Activated CD4-positive, CD25-positive, alpha-beta regulatory T cell treated with anti-CD3 and anti-CD28 coated beads, Interleukin-2, amount 50 U/mL, for 16 hours (primary cell): ENCODE measurements at places on chromosomes 16 and 17.

DNA sequence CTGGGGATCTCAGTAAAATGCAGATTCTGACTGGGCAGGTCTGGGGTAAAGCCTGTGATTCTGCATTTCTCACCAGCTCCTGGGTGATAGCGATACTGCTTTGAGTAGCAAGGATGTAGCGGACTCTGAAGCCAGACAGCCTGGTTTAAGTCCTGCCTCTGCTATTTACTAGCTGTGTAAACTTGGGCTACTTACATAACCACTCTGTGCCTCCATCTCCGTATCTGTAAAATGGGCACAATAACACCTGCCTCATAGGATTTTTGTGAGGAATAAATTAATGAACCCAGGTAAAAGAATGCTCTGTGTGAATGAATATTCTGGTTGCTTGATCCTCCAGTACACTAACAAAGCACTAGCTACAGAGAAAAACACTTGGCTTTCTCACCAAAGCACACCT, 54.4 kb downstream of the TMEM132E start:
- DNase-seq = no peak

DNA sequence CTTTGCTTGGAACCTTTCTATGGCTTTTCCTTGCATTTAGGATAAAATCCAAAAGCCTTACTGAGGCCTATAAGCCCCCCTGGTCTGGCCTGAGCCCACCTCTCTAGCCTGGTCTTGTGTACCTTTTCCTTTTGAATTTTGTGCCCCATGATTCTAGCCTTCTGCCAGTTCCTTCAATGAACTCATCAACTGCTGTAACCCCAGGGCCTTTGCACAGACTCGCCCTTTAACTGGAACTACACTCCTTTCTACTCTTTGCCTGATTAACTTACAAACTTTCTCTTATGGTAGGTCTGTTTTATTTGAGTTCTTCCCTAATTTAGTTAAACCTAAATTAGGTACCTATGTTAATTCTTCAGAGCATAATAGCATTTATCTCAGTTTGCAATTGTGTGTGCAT, 24.2 kb downstream of the GJD3 start:
- no peak for DNase-seq

DNA sequence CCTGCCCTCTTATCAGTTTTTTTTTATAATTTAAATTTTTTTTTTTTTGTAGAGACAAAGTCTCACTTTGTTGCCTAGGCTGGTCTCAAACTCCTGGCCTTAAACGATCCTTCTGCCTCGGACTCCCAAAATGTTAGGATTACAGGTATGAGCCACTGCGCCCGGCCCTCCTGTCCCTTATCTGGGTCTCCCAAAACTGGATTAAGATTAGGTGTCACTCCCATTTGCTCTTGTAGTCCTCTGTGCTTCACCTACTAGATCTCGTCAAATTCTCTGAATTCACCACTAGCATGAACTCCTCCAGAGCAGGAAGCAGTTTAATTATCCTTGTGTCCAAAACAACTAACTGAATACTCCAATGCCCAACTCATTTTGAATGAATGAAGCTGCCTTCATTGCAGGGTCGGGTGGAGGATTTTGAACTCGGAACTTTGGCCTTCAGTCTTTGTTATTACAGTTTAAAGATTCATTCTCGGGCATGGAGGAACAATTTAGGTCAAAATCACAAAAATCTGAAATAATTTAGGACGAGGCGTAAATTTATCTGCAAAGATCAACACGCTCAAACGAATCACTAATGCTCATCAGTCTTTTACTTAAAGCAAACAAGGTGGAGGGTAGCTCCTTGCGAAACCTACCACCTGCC, 802 bp upstream of the ATXN2L start:
- DNase-seq = no peak

DNA sequence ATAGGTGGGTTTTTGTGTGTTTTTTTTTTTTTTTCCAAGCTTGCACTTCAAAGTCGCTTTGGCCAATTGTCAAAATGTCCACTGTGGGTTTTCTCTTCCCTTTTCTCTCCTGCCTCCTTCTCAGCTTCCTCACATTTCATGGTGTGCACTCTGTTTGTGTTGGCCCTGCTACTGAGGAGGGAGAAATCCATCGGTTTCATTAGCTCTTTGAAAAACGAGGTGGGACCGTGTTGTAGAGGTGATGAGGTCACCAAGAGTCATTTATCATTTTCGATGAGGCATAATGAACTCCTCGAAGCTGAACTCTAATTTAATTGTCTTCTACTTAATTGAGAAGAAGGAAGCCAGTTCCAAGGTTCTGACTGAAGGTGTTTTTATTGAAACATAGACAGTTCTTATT, 174.4 kb upstream of the TOX3 start:
- DNase-seq = no peak

- DNase-seq = peak; percentile 18
Measured at GRCh38 chr17:29369831-29370735, 20.1 kb upstream of the TAOK1 start.

DNA sequence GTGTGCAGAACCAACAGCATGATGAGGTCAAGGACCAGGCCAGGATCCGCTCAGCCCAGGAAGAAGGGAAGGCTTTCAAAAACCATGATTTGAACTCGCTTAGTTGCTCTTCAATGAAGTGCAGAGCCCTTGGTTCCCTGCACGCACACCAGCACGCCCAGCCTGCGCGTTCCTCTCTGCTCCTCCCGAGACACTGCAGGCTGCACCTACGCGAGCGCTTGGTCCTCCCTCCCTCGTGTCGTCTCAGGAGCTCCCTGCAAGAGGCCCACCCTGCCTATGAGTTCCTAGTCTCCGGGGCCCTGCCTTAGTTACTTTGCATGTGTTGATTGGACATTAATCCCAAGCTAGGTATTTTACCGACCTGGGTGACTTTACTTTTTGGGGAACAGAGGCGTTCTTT, 132.9 kb upstream of the TNRC6C start:
- DNase-seq = no peak

DNA sequence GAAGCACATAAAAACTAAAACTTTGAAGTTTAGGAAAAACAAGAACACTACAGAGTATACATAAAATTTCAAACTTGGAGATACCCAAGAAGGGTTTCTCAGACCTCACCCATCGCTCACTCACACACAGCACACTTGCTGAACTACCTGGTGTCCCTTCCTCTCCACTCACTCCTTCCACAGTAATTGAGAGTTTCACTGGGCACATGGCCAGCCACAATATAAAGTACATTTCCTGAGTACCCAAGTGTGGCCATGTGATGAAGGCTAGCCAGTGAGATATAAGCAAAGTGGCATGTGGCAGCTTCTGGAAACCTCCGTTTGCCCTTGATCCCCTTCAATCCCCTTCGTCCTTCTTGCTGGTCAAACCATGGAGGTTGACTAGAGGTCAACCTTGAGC, 11.9 kb downstream of the TOX3 start:
- no peak for DNase-seq

- no peak for DNase-seq
Measured at GRCh38 chr17:34879146-34879545, 82.1 kb downstream of the CCT6B start.

DNA sequence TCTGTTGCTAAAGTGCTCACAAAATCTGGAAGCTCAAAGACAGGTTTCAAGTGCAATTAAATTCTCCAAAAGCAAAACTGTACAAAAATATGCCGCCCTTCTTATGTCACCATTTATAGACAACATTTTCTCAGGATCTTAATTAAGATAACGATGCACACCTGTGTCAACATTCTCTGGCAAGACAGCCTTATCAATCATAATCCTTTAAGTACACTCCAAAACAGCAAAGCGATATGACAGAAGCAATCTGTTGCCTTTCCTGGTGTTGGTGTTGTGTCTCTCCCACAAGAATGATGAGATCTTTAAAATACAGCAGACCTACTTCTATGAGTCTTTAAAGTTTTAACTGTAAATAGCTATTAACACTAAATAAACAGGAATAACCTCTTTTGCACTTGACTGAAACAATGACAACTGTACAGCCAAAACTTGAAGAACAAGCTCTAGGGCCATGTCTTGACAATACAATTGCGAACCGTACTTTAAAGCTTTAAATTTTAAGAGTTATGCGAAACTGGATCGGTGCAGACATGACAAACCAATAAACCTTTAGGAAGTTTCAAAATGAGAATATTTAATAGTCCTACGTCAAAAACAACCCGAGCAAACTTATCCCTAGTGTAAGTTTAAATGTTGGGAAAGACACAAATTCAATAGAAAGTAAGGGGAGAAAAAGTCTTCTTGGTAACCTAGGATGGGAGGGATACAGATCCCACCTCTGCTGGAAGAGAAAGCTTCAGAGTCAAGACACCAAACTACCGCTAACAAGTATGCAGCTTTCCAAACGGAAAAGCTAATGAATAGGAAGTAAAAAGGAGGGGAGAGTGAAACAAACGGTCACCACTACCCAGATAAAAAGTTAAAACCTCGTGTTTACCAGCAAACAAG, 3.3 kb upstream of the IRX5 start:
- no peak for DNase-seq
